Thoracic aorta endothelial cell (primary cell): ENCODE measurements at places on chromosomes 5 and 9. TPM values are rescaled to one million over a fixed set of nuclear protein-coding genes. Genes with fewer than 3 reads are reported as not detected.

Gene SLCO4C1
- under 0.01 TPM in 1 of 2 replicates, not detected in the other for total RNA-seq

Gene CDKN2A
- 3.8 and 3.9 TPM in 2 replicates for total RNA-seq

Gene SPATA31A3
- not detected in 2 replicates for total RNA-seq

Gene ANXA2R
- 2.1 and 5.5 TPM in 2 replicates for total RNA-seq

Gene PCDHB2
- total RNA-seq, result 0.66 and 0.72 TPM in 2 replicates

Gene TPRN
- 6.3 and 8.7 TPM in 2 replicates for total RNA-seq

Gene SMC2
- total RNA-seq, result 36.8 and 51.6 TPM in 2 replicates

Gene NRG2
- total RNA-seq, result 0.27 and 0.93 TPM in 2 replicates

Gene PHYHD1
- 0.79 and 1.3 TPM in 2 replicates for total RNA-seq

Gene PTGR1
- total RNA-seq, result 57.4 and 146 TPM in 2 replicates

Gene PCSK5
- total RNA-seq, result 8.4 and 18.5 TPM in 2 replicates

Gene ANKRD33B
- total RNA-seq, result 6.0 and 6.4 TPM in 2 replicates

Gene STK32A
- under 0.01 TPM in 1 of 2 replicates, not detected in the other for total RNA-seq

Gene PCA3
- total RNA-seq, result 2.0 and 2.2 TPM in 2 replicates

Gene DYNC2I2
- total RNA-seq, result 57.2 and 67.6 TPM in 2 replicates

Gene SLC27A4
- total RNA-seq, result 29.3 and 33.7 TPM in 2 replicates

Gene IFNB1
- not detected in 2 replicates for total RNA-seq

Gene BHMT2
- total RNA-seq, result 0.13 and 0.22 TPM in 2 replicates

Gene BARHL1
- not detected in 2 replicates for total RNA-seq

Gene MSX2
- 0.13 and 0.79 TPM in 2 replicates for total RNA-seq

Gene TMEM8B
- total RNA-seq, result 0.53 and 0.65 TPM in 2 replicates

Gene SLC34A3
- total RNA-seq, result not detected in 2 replicates

Gene DBH
- not detected in 2 replicates for total RNA-seq

Gene CATSPER3
- total RNA-seq, result not detected in 2 replicates

Gene GPX8
- total RNA-seq, result 101 and 118 TPM in 2 replicates

Gene SLC23A1
- not detected in 2 replicates for total RNA-seq

Gene SLCO6A1
- not detected in 2 replicates for total RNA-seq

Gene PHAX
- 79.1 and 82.5 TPM in 2 replicates for total RNA-seq

Gene SERF1B
- total RNA-seq, result 26.3 and 39.6 TPM in 2 replicates

Gene ANAPC2
- total RNA-seq, result 28.2 and 31.2 TPM in 2 replicates
